Activated gamma-delta T cell (primary cell): ENCODE measurements at places on chromosomes 16 and 17.

- DNase-seq = no peak
These were observed 5.6 kb upstream of the NOTUM start for GRCh38 chr17:81966343-81967243.

DNA sequence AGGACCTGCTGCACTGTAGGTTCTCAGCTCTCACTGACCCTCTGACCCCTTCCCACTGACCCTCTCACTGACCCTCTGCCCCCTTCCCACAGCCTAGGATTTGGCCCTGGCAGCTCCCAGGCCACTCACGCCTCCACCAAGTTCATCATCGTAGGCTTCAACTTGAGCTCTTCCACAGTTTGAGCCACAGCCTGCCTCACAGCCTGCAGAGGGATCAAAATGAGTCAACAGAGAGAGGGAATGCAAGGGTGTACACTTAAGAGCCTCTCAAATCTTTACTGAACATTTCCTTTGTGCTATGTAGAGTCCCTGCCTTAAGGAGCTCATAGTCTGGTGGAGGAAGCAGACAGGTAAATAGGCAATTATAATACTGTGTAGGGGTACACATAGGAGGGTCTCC, 12.1 kb downstream of the HEATR9 start:
- DNase-seq = no peak

DNA sequence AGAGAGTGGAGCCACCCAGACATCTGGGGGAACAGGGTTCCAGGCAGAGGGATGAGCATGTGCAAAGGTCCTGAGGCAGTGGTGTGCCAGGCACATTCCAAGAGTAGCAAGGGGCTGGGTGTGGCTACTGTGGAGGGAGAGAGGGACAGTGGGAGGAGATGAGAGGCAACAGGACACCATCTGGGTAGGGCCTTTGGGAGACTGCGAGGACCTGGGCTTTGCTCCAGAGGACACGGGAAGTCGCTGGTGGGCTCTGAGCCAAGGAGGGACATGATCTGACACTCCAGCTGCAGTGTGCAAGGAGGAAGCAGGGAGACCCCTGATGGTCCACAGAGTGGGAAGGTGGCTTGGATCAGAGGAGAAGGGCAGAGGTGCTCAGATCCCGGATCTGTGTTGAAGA, 56.7 kb upstream of the MED9 start:
- DNase-seq = no peak

DNA sequence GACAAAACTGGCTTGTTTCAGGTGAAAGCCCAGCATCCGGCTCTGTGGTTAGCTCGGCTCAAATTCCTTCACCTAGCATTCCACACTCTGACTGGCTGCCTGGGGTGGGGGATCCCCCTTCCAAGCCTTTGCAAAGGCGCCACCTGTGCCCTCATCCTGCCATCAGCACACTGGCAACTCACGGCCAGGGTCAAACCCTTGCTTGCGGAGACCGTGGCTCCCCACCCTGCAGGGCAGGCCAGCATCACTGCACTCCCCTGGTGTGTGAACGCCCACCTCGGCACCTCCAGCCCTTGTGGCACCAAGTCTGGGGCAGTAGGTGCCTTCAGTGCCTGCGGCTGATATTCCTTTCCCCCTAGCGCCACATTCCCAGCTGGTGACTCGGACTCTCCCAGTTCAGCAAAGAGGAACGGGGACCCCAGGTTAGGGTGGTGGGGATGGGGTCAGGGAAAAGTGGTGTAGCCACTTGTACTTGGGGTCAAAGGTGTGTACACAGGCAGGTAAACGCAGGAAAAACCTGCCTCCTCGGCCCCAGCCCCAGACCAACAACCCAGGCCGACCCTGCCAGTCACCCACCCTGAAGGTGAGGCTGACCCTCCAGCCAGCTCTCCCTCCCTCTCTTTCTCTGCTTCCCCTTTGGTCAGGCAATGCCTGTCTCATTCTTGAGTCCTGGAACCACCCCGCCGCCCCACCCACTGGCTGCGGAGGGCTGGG, 1.1 kb downstream of the FLII start:
- no peak for DNase-seq

- no peak for DNase-seq
These were observed 11.2 kb downstream of the FBXO39 start for GRCh38 chr17:6787081-6787693.

DNA sequence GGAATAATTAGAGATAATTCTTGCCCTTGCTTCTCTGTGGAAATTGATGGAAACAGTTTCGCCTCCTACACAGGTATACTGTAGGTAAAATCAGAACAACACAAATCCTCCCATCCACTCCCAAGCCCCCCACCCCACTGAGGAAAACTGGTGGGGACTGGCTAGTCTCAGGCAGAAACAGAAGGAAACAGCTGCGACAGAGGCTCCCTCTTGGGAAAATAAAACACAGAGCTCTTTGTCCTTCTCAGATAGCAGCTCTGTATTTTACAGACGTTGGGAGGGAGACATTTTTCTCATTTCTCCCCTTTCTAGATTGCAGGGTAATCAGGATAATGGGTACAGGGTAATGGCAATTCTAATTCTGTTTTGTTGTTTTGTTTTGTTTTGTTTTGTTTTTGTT, 1.1 kb downstream of the SLFN13 start:
- no peak for DNase-seq

- no peak for DNase-seq
These were observed 18.3 kb downstream of the PDIA2 start for GRCh38 chr16:301235-301634.

- DNase-seq = no peak
These were observed 719.0 kb downstream of the KCNJ18 start for GRCh38 chr17:22411185-22411784.

DNA sequence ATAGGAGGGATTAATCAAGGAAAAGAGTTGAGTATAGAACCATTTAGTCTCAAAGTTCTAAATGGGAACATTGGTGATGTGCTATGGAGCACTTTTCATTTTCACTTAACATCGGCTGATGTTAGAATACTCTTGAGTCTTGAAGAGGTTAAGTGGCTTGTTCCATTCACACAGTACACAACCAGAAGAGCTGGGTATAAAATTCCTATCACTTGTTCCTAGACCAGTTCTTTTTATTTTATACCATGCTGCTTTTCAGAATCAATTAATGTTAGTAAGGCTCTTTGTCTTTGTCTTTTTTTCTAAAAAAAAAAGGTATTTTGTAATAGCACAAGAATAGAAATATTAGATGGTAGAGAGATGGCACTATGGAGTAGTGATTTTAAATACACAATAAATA, 1.7 kb upstream of the KRTAP1-1 start:
- DNase-seq = no peak

- DNase-seq = no peak
These were observed 4.6 kb downstream of the UTS2R start for GRCh38 chr17:82376042-82376730.

DNA sequence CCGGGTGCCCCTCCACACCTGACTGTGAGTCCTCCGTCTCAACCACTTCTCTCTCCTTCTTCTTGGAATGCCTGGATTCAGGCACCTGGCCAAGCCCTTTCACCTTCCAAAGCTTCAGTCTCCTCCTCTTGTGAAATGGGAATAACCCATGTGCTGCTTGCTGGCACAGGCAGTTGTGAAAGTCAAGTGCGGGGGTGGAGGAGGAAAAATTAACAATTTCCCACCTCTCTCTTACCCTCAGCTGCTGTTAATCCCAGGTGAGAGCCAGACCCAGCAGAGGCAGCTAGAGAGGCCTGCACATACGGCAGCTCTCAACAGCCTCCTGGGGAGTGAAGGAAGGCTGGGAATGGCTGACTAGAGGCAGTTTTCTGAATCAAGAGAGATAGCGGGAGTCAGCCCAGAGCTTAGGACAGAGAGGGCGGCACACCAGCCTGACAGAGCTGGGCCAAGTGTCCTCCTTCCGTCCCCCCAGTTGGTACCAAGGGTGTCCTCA, 77.9 kb upstream of the LGALS9 start:
- DNase-seq = no peak

GRCh38 chr16:49461517-49461951, 87.9 kb downstream of the C16orf78 start:
- DNase-seq = no peak

GRCh38 chr16:87490096-87490798, 2.6 kb downstream of the ZCCHC14 start:
- DNase-seq = no peak

- DNase-seq = no peak
These were observed 356.4 kb upstream of the TOM1L1 start for GRCh38 chr17:54544249-54544648.

GRCh38 chr17:284676-285355, 67.8 kb downstream of the RPH3AL start:
- DNase-seq = no peak

DNA sequence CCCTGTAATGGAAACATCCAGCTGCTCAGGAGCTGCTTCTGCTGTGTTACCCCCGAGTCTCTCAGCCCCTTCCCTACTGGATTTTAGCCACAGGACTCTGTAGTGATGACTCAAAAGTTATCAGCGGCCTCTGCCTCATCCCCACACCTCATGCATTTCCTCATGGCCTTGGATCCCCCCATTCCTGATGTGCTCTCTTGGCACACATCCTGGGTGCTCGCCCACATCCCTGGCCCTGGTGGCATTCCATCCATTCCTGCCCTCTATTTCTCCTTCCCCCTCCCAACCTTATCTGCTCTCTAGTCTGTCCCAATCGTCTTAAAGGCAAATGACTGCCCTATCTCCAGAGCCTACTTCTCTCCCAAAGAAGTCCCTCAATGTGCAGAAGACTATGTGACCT, 24.6 kb downstream of the MARF1 start:
- no peak for DNase-seq

GRCh38 chr17:17564896-17565295, 26.6 kb downstream of the PEMT start:
- DNase-seq = no peak

GRCh38 chr17:34561328-34561727, 18.1 kb upstream of the TMEM132E start:
- no peak for DNase-seq

- no peak for DNase-seq
These were observed 31.2 kb downstream of the CIBAR2 start for GRCh38 chr16:85081038-85081437.

GRCh38 chr16:29714972-29715371, 30.8 kb downstream of the C16orf54 start:
- DNase-seq = no peak

DNA sequence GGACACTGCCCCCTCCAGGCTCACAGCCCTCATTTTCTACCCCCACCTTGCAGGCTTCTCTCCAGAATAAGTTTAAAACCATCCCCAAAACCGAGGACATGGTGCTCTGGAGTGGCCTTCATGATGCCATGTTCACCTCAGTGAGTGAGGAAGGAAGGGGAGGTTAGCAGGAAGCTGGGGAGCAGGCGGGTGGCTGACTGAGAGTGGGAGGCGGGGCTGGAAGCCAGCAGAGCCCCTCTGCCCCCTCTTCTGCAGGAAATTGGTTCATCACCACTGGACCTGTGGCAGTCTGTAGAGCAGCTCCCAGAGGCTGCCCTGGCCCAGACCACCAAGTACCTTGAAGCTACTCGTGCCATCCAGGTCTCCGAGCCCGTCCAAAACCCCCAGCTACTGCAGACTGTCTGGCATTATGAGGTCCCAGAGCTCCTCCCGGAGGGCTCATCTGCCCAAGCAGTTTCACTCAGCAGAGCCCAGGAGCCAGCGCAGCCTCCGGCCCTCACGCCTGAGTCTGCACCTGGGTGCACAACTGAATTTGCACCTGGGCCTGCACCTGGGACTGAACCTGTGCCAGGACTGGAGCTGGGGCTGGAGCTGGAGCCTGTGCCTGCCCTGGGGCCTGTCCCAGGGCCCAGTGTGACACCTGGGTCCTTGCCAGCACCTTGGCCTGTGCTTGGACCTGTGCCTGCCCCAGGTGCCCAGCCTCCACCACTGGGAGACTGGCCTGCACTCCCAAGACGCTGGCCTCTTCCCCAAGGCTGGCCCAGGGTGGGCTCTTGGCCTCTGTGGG, 19.0 kb downstream of the C16orf96 start:
- no peak for DNase-seq

DNA sequence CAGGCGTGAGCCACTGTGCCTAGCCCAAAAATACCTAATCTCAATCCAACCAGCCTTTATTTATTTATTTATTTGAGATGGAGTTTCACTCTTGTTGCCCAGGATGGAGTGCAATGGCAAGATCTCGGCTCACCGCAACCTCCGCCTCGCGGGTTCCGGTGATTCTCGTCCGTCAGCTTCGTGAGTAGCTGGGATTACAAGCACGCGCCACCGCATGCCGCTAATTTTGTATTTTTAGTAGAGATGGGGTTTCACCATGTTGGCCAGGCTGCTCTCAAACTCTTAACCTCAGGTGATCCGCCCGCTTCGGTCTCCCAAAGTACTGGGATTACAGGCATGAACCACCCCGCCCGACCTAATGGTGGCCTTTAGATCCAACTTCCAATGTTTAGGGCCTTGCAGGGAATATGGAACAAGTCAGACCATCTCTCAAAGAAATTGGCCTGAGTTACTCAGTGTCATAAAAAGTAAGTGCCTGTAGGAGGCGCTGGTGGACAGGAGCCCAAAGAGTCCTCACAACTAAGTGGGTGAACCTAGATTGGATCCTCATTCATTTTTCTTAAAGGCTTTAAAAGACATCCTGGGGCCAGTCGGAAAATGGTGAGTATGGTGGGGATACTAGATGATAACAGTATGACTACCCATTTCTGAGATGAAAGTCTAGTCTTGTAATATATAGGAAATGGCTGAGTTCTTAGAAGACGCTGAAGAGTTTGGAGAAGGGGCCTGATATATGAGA, 4.6 kb downstream of the ZSCAN10 start:
- DNase-seq = no peak

GRCh38 chr16:985646-986400, 4.3 kb downstream of the SOX8 start:
- DNase-seq = no peak

DNA sequence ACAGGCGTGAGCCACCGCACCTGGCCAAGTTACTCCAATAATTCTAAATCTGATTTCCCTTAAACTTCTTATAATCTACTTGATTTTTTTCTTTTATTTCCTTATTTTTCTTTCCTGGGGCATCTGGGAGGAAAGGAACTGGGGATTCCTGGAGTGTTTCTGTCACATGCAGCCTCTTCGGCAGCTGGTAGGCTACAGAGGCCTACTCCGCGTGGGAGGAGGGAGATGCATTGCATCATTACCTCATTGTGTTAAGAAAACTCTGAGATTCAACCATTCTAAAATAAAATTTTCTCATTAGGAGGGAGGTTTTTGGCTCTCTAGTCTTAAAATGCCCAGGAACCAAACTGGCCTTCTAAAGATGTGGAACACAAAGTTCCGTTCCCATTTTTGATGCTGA, 64.0 kb downstream of the SOX9 start:
- DNase-seq = no peak

GRCh38 chr17:44589316-44590071, 32.2 kb downstream of the FZD2 start:
- no peak for DNase-seq

- DNase-seq = no peak
These were observed 1.9 kb downstream of the CMC2 start for GRCh38 chr16:81004646-81005353.

- DNase-seq = no peak
These were observed 23.4 kb downstream of the DCAF7 start for GRCh38 chr17:63573634-63574033.
